ENCODE measurements at places on chromosomes 4 and X.

DNA sequence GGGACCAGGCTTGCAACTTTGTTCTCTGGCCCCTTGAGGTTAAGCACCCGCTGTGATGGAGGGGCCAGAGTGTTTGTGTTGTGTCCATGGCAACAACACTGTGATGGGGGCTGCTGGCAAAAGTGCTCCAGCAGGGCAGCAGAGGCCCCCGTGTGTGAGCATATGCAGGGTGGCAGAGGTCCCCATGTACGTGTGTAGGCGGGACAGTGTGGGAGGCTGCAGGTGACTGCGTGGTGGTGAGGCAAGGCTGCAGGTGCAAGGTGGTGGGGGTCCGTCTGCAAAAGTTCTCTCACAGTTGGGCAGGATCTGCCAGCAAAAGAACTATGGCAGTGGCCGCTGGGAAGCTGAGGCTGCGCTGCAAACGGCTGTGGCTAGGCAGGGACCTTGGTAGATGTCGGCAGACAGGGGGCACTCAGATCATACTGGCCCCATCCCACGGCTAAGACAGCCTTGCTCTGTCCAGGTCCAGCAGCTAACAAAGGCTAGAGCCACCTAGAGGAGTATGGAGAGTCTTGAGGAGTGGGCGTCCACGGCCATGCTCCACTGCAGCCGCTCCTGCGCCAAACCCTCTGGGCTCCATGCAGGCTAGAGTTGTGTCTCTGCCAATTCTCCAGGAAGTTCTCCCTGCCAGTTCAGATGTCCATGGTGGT, 46.8 kb upstream of the PASD1 start:
- no peak for DNase-seq

GRCh38 chr4:119523399-119523798, 105.2 kb downstream of the PDE5A start:
- DNase-seq: no peak

DNA sequence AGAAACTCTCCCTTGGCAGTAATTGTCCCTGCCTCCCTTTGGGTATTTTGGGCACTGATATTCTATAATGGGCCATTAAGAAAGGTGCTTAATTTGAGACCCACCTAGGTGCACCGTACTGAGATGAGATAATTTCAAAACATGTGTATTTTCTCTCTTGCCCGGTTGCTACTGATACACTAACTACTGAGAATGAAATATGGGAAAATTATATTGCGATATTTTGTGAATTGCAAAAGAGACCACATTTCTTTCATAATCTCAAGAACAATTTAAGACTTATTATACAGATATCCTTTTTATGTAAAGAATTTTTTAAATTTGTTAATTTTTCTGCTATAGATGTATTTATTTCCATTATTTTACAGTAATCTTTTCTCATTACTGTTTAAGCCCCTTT, 284.9 kb downstream of the ADGRL3 start:
- DNase-seq: no peak

DNA sequence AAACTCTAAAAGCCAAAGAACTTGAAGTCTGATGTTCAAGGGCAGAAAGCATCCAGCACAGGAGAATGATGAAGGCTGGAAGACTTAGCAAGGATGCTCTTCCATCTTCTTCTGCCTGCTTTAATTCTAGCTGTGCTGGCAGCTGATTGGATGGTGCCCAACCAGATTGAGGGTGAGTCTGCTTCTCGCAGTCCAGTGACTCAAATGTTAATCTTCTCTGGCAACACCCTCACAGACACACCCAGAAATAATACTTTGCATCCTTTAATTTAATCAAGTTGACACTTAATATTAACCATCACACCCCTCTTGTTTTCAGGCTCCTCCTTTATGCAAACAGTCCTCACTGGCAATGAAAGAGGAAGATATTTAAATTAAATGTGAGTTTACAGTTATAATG, 321.7 kb downstream of the TEX13C start:
- no peak for DNase-seq

- no peak for DNase-seq
Observed at GRCh38 chrX:10486373-10486772, 134.0 kb downstream of the MID1 start.

All from stimulated activated CD8-positive, alpha-beta memory T cell treated with anti-CD3 and anti-CD28 coated beads, Interleukin-4, amount 100 ng/mL, for 4 hours (primary cell).